Placental pericyte (primary cell): ENCODE measurements at places on chromosomes 1 and 21. TPM values are rescaled to one million over a fixed set of nuclear protein-coding genes. Genes with fewer than 3 reads are reported as not detected.

Gene SLC2A5
- 0.86 and 2.6 TPM in 2 replicates for total RNA-seq

Gene AK5
- 17.1 and 101 TPM in 2 replicates for total RNA-seq

Gene C1orf226
- total RNA-seq: 0.29 and 1.5 TPM in 2 replicates

Gene SH2D1B
- total RNA-seq: not detected in 2 replicates

Gene SPRR2B
- not detected in 2 replicates for total RNA-seq

Gene ITGB2
- total RNA-seq: 0.14 TPM in 1 of 2 replicates, not detected in the other

Gene DNALI1
- total RNA-seq: 4.7 and 6.3 TPM in 2 replicates

Gene ADARB1
- 32.1 and 42.7 TPM in 2 replicates for total RNA-seq

Gene GPR61
- total RNA-seq: 0.57 TPM in 1 of 2 replicates, not detected in the other

Gene MAP3K21
- 1.1 and 1.5 TPM in 2 replicates for total RNA-seq

Gene NBPF20
- total RNA-seq: 1.8 and 4.3 TPM in 2 replicates
